Cortex of kidney (tissue), 1 donor: ENCODE measurements at places on chromosomes 1 and 21.

- no peak for DNase-seq
Measured at GRCh38 chr21:33458861-33459260, 20.9 kb downstream of the TMEM50B start.

- no peak for DNase-seq
Measured at GRCh38 chr1:85570446-85571180, 9.9 kb upstream of the CCN1 start.

GRCh38 chr1:184075055-184076029 is 23.8 kb downstream of the TSEN15 start:
- DNase-seq: no peak

GRCh38 chr1:85275701-85276214 is 674 bp downstream of the BCL10 start:
- no peak for DNase-seq

DNA sequence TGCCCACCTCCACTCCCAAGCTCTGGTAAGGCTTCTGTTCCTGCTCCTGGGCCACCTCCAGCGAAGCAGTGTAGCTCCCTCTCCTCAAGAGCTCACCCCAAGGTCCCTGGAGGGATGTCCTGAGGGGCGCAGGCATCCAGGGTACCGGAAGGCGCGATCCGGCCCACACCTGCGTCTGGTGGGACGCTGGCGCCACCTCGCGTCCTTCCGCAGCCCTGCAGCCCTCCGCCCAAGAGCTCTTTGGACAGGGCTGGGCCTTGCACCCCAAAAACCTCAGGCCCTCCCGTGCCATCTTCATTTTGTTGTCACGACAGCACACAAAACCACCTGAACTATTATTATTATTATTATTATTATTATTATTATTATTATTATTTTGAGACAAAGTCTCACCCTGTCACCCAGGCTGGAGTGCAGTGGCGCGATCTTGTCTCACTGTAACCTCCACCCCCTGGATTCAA is 49.2 kb upstream of the PAX7 start:
- no peak for DNase-seq

DNA sequence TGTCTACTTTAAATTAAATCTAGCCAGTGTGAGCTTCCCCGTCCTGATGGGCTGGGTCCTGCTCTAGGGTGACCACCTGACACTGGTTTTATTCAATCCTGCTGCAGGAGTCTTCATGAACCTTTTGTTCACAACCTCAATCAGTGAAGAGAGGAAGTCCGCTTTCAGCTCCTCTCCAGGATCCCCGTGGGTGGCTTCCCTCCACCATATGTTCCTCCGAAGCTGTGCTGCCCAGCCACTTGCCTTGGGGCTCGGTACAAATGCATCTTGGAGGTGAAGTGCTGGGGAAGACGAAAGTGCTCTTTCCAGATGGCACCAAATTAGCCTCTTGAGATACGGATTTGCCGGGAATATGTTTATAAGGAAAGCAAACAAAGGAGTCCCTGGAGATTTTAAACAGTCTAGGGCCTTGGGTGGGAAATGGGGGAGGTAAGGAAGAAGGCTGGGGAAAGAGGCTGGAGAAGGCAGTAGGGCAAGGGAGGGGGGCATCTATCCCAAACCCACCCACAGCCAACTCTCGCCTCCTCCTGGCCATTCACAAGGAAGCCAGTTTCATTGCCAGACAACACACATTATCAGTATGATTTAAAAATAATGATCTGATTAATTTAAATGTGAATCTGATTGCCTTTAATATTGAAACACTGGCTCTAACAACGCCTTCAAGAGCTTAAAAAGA is 430.8 kb downstream of the DISC1 start:
- no peak for DNase-seq

DNA sequence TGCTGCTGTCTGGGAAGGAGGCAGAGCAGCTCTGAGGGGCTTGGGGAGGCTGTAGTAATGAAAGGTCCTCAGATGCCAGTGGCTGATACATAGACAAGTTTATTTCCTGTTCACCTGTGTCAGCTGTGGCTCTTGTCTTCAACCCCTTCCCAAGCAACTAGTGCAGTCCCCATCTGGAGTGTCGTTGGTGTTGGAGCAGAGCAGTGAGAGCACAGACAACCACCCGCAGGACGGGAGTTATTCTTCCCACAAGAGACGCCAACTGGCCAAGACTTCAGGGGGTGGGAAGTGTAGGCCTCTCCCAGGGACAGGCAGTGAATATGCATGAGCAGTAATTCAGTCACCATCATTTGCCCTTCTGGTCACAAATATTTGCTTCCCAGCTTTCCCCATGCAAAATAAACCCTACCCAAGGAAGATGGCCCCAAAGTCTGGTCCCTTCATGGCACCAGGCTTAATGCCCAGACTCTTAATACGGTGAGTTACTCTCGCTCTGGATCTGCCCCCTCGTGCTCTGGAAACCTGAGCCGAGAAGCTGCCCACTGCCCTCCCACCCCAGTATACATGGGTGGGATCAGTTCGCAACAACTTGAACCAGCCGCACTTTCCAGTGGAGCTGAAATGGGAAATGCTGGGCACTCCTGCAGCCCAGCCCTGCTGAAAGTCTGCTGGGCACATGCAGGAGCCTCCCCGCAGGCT is 153.5 kb upstream of the COL6A1 start:
- DNase-seq: no peak

DNA sequence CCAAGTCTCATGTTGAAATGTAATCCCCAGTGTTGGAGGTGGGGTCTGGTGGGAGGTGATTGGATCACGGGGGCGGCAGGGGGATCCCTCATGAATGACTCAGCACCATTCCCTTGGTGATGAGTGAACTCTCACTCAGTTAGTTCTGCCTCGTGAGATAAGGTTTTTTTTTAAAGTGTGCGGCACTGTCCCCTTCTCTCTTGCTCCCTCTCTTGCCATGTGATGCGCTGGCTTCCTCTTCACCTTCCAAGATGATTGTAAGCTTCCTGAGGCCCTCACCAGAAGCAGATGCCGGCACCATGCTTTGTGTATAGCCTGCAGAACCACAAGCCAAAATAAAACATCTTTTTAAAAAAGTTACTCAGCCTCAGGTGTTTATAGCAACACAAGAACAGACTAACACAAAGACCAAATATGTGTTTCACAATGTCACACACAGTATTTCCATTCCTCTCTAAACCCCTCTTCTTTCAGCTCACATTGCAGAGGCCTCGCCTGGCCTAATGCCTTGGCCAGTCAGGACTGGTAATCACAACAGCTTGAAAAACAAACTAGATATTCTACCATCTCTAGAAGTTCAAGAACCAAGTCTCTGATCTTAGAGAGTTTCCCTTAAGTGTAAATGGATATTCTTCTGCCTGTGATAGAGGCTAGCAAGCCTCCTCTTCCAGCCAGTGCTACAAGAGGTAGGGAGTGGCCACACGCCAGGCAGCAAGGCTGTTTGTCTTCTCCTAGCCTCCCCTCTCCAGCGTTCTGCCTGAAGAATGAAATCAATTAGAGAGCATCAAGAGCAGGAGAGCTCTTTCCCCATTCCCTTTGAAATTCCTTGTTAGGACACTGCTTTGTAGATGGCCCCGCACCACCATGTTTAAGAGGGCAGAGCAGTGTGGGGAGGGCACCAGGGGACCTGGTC is 19.6 kb upstream of the RAP1A start:
- DNase-seq: no peak

GRCh38 chr1:7235871-7236517 is 450.7 kb downstream of the CAMTA1 start:
- no peak for DNase-seq

DNA sequence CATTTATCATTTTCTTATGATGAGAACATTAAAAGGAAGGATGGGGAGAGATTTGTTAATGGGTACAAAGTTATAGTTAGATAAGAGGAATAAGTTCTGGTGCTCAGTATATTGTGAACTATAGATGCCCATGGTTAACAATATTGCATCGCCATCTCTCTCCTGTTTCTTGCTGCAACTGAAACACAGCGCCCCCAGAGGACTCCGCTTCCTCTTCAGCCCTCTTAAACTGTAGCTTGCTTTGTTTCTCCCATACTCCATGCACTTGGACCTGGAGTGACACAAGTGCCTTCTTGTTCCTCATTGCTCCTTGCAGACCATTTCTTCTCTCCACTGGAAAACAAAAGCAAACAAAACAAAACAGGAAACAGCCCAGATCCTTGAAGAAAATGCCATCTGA is 70.1 kb upstream of the NTPCR start:
- DNase-seq: no peak

DNA sequence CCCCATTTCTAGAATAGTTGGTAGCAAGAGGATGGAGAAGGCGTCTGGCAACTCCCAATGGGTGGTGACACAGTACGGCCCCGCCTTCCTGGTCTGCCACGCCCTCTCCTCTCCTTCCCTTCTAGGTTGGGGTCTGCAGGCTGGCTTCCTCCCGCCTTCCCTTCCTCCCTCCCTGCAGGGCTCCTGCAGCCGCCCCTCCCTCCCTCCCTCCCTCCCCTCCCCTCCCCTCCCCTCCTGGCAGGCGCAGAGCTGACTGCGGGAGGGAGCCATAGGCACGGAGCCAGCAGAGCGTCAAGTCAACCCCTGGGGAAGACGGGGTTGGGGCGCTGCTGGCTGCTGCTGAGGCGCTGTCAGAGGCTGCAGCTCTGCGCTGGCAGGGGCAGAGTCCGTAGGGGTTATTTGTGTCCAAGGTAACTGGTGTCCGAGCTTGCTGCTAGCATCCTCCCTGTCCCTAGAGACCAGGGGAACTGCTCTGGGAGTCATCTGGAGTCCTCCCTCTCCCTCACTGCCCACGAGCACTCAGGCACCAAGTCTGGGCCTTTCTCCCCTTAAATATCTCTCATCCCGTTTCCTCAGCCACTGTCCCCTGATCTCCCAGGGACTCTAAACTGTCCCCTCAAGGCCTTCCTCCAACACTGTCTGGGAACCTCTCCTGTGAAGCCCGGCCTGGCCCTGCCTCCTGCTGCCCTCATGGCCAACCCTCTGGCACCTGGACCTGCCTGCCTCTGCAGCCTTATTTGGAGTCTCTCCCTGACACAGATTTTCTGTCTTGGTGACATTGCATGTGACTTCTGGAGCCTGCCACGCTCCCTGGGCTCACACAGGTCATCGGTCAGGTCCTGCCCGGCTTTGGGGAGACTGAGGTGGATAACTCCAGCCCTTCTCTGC is 57.4 kb upstream of the ACOT11 start:
- no peak for DNase-seq

- no peak for DNase-seq
Measured at GRCh38 chr1:41528726-41529605, 44.5 kb upstream of the EDN2 start.

DNA sequence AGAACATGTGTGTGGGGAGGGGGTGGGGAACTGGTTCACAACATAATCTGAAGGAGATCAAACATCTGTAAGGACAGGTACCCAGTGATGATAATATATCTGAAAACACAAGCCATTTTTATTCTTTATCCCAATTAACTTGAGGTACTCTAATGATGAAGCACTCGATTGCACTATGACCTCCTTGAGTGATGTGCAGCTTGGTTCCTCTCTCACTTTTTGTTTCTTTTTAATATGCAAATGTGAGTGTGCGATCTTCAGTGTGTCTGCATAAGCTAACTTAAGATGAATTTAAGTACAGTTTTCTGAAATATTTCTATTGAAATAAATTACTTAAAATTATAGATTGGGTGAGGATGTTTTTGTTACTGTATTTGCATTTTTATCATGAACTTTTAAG is 50.6 kb upstream of the ANGPTL1 start:
- no peak for DNase-seq

- no peak for DNase-seq
Measured at GRCh38 chr1:13763991-13764390, 64.0 kb downstream of the PRDM2 start.
